ENCODE measurements at places on chromosomes 5 and 9.
A peak's percentile ranks its signal among the peaks of the same experiment; 100 is the strongest.

DNA sequence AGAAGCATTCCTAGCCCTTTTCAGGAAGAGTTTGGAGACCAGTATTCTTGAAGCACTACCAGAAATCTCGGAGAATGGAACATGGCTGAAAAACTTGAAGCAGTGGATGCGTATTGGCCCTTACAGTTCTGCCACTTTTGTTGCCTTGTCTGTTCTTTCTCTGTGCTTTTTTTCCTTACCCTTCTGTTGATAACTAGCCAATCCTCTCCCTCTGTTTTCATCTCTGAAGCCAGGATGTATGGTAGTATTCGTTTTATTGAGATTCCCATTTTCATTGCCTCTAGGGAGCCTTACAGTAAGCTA lies 564 bp upstream of the CCNH start:
- no peak for DNase-seq

DNA sequence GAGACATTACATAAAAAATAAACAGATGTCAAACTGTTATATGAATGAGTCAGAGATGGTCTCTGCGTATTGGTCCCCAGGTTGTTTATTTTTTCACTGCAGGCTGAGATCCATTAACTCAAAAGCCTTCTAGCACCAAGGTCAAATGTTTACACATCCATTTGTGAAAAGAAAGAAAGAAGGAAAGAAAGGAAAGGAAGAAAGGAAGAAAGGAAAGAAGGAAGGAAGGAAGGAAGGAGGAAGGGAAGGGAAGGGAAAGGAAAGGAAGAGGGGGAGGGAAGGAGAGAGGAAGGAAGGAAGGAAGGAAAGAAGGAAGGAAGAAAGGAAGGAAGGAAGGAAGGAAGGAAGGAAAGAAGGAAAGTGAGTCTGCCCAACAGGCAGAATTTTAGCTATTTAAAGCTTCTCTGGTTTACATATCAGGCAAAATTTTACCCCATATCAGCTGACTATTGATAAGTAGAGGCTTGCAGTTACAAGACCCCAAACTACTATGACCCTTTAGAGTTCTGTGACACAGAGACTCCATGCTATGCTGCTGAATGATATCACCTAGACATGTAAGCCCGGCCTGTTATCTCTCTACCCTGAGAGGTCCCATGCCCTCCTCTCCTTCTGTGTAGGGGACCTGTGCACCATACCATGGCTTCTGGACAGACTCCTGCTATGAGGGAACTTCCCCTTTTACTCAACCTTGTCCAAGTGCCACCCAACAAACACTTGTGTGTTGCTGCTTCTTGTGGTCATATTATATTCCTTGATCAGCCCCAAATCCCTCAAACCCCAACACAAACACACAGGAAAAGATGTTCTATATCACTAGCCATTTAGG lies 59.0 kb downstream of the DRD1 start:
- no peak for DNase-seq

GRCh38 chr9:72043576-72043975 lies 16.8 kb downstream of the C9orf57 start:
- DNase-seq: no peak

DNA sequence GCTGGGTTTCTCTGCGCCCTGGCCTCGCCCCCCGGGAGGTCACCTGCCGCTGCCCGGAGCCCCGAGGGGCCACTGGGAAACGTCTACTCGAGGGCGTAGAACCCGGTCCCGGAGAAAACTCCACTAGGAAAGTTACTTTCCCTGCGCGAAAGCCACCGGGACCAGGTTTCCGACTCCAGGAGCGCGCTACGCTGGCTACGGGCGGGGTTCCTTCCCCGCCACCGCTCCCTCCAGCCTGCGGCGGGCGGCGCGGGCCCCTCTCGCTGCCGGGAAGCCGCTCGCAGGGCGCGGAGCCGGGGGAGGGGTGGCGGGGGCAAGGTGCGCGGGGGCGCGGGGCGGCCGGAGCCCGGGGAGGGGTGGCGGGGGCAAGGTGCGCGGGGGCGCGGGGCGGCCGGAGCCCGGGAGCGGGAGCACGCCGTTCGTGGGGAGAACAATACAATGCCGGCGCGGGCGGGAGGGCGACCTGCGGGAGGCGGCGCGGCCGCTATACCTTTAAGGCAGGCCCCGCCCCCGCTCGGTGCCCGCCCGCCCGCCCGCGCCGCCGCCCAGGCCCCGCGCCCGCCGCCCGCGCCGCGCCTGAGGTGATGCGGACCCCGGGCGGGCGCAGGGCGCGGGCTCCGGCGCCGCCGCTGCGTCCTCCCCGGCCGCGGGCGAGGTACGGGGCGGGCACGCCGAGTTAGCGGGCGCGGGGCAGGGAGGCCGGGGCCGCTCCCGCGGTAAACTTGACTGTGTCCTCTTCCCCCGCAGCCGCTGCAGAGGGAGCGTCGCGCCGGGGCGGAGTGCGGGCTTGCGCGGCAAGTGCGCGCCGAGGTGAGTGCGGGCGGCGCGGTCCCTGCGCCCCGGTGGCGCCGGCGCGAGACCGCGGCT lies 278.1 kb downstream of the AOPEP start:
- DNase-seq: peak; percentile 77

DNA sequence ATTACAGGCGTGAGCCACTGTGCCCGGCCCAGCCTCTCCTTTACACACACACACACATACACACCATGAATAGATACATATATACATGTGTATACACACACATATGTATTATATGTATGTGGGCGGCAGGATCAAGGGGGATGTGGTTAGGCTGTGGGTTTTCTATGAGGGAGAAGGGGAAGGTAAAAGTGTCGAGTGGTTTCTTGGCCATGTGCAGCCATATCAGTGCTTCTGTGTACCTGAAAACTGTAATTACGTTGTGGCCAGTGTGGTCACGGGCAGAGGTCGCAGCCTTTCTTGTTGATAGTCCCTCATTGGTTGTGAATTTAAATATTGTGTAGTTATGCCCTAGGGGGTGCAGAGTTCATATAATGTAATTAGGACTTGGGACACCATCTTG lies 16.5 kb downstream of the CDK20 start:
- no peak for DNase-seq

DNA sequence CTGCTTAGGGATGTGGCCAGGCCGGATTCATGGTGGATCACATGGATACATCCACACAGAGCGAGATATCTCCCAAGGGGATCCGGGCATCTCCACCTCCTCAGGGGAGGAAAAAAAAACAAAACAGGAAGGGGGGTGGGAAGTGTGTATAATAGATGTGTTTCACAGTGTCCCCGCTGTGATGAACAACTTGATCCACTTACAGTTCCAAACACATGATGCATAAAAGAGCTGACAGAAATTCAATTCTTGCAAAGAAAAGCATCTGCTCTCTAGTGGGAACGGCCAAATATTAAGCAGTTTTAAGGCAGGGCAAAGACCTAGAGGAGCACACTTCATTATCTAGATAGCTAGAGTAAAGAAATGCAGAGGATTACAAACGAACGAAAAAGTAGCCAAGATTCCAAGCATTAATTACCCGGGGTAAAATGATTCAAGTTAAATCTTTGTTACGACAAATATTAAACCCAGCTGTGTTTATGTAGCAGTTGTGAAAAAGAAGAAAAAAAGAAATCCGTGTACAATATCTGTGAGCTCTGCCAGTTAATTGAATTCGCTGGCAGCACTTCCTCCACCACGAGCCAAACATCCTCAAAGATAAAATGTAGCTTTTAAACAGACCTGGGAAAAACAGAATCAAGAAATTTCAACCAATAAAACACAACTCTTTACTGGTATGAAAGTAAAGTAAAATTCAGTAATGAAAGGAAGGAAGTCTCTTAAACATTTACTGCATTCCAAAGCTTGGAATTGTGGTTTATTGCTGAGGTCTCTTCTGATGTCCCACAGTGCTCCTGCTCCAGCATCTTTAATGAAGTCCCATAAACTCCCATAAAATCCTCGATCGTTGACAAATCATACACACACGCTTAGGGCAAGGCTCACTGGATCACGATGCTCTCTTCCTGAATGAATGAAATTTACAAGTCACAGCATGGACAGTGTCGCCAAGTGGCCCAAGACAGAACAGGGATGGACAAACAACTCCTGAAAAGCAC lies 213.0 kb downstream of the CRB2 start:
- no peak for DNase-seq

DNA sequence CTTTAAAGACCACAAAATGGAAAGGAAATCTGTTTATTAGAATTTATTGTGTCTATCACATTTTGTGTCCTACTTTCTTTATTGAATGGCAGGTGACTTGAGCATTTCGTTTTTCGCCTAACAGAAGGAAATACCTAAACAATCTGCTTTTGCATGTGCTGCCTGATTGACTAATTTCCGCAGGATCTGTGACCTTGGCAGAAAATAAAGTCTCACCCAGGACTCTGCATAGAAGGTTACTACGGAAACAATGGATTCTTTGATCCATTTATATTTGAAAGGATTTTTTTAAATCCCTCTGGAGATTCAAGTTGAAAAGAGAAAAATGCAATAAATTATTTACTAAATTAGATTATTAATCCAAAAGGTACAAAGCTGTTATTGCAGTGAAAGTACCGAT lies 61.0 kb upstream of the CAST start:
- no peak for DNase-seq

GRCh38 chr5:33701951-33702350 lies 189.8 kb downstream of the ADAMTS12 start:
- no peak for DNase-seq

DNA sequence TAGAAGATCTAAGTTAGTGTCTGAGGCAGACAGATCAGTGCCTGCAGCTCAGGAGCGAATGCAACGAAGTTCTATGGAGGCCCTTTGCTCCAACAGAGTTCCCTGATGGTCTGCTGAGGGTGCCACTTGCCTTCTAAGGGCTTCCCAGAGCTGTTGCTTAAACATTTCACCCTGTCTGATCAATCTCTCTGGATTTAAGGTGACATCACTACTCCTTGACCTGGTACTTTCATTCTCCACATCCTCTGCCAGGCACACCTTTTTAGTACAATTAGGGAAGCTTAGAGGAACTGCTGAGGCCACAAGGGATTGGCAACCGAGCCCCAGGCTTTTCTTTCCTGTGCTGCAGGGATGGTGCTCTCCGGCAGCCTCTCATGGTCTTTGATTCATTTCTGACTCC lies 94.2 kb upstream of the IFNK start:
- DNase-seq: no peak

DNA sequence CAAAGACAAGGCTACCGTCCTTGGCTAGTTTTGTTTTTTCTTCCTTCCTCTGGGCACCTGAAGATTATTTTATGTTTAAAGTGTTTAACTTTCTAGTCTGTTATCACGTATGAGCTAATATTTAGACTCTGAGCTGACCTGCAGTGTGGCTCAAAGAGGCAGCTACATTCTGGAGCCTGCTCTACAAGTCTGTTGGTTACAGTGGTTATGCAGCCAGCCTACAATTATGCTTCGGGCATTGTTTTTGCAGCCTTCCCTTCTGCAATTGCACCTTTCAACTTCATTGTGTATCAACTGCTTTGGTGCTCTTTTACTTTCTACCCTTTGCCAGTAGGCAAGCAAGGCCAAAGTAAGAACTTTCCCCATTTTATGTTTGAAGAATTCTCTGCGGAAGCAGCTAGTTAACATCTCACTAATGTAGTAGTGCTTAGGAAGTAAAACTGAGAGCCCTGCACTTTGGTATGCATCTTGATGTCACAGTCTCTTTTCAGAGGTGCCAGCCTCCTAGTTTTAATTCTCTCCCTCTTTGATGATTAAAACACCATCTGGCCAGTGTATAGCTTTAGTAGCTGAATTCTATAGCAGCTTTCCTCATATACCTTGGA lies 322.1 kb downstream of the FAM170A start:
- no peak for DNase-seq

- no peak for DNase-seq
Observed at GRCh38 chr5:33319151-33319550, 121.6 kb upstream of the TARS1 start.

GRCh38 chr9:131640438-131641137 lies 95.3 kb downstream of the PRRT1B start:
- peak; percentile 58 for DNase-seq

DNA sequence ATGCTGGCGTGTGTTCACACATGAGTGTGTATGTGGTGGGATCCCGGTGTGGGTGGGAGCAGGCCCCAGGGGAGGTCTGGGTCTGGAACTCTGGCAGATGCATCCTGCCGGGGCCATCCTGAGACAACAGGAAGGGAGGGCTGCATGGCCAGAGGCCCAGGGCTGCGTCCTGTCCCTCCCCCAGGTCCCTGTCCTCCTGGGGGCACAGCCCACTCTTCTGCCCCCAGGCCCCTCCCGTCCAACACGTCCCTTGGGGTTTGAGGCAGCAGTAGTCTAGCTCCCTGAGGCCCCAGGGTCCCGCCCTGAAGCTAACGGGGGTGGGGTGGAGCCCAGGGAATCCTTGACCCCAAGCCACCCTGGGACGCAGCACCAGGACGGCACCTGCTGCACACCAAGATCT lies 16.6 kb downstream of the FLT4 start:
- no peak for DNase-seq

DNA sequence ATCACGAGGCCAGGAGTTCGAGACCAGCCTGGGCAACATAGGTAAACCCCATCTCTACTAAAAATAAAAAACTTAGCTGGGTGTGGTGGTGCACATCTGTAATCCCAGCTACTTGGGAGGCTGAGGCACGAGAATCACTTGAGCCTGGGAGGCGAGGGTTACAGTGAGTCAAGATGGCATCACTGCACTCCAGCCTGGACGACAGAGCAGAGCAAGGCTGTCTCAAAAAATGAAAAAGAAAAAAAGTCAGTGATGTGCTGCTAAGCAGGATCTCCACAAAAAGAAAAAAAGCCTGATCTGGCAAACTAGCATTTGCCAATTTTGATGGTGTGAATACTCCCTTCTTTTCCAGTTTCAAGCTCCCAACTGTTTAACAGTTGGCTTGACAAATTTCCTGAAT lies 21.9 kb downstream of the F2R start:
- no peak for DNase-seq

DNA sequence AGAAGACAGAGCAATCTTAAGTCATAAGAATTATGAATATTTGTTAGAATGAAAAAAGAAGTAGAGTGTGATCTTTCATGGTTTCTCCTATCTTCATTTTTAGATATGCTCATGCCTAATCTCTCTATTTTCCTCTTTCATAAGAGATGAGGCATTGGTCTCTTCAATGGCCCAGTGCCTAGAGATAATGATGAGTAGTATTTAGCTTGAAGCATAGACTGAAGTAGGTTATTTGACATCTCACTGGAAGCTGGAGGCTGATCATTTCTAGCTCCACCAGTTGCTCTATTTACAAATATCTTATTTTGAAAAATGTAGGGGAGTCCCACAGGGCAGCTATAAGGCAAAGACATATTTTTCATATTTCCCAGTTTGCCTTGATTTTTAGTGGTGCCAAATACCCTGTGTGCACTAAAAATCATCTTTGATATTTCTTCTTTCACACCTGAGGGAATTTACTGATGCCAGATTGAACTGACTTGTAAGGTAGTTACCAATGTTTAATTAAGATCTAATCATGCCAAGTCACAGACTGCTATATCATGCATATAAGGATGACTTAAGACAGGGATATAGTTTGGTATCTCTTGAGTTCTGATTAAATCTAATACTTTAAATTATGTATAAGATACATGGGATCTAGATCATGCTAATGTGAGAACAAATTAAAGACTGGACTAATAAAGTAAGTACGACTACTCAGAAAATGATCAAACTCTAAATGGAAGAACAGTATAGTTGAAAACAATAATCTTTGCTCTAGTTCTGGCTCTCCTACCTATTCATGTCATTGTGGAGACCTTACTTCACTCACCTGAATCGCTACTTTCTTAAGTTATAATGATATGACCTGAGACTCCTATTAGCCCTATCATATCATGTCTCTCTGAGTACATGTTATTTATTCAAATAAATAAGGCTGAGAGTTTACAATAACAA lies 108.2 kb upstream of the IFNE start:
- DNase-seq: no peak

All from sciatic nerve (tissue), 2 donors.